ENCODE measurements at places on chromosomes 5 and 9.
A peak's percentile ranks its signal among the peaks of the same experiment; 100 is the strongest.

DNA sequence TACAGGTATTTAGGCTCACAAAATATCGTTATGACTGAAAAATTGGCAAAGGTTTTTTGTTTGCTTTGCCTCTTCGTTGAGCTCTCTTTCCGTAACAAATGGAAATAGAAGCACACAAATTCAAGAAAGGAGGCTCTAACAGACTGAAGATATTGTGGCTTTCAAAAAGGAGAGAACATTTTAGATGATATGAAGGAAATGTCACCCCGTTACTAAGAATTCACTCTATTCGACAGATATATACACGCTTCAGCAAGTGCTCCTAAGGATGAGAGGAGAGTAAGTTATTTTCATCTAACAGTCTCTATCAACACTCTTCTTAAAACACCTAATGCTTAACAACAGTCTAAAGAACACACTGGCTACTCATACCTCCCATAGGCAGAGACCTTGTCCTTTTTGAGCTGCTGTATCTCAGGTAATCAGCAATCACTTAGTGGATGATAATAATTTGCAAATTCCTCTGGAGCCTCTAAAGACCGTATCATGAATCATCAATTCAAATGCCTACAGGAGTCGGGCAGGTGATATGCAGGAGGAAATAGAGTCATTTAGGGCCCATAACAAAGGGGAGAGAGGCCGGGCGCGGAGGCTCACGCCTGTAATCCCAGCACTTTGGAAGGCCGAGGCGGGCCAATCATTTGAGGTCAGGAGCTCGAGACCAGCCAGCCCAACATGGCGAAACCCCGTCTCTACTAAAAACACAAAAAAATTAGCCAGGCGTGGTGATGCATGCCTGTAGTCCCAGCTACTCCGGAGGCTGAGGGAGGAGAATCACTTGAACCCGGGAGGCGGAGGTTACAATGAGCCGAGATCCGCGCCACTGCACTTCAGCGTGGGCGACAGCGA lies 1.4 kb upstream of the HSDL2 start:
- no peak for DNase-seq

GRCh38 chr5:13218518-13218917 lies 726.0 kb downstream of the DNAH5 start:
- DNase-seq: no peak

GRCh38 chr5:176796411-176796810 lies 13.9 kb upstream of the UNC5A start:
- DNase-seq: no peak

GRCh38 chr9:123368023-123368422 lies 12.0 kb downstream of the CRB2 start:
- no peak for DNase-seq

DNA sequence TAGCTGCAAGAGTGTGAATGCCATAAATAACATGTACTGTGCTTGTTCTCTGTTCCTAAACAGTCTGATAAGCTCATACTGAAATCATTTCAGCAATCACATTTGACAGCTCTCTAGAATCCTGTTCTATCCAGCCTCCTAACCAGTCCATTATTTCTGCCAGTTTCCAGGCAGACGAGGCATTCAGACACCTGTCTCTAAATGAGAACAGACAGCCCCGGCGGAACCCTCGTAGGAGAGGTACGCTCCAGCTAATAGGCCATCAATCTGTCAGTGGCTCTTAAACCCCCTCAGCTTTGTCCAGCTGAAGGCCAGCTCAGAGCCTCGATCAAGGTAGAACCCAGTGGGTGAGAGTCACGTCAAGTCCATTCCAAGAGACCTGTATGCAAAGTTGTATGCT lies 272.3 kb downstream of the GLIS3 start:
- DNase-seq: no peak

DNA sequence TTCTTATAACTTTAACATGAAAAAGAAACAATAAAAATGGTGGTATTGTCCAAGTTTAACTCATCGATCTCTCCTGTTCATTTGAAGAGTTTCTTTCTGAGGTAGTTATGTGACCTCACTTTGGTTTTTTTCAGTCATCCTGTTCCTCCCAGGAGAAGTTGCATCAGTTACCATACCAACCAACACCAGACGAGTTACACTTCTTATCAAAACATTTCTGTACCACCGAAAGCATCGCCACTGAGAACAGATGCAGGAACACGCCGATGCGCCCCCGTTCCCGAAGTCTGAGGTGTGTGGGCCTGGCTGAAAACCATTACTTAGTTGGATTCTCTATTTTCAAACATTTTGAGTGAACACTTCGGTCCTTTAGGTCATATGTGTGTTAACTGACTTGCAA lies 96.3 kb downstream of the CD180 start:
- no peak for DNase-seq

DNA sequence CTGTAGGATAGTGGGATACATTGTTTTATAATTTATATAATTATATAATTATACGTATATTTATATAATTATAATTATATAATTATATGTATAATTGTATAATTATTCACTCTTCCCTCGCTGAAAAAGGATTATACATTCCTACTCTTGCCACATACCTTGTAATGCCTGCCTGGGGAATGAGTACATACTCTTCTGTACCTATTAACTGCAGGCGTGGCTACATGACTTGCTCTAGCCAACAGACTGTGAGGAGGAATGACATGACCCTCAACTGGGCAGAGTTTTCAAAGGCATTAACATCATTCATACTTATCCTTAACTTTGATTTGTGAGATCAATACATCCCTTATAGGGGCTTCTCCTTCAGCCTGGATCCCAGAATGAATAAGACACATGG lies 19.1 kb downstream of the ERMP1 start:
- DNase-seq: no peak

DNA sequence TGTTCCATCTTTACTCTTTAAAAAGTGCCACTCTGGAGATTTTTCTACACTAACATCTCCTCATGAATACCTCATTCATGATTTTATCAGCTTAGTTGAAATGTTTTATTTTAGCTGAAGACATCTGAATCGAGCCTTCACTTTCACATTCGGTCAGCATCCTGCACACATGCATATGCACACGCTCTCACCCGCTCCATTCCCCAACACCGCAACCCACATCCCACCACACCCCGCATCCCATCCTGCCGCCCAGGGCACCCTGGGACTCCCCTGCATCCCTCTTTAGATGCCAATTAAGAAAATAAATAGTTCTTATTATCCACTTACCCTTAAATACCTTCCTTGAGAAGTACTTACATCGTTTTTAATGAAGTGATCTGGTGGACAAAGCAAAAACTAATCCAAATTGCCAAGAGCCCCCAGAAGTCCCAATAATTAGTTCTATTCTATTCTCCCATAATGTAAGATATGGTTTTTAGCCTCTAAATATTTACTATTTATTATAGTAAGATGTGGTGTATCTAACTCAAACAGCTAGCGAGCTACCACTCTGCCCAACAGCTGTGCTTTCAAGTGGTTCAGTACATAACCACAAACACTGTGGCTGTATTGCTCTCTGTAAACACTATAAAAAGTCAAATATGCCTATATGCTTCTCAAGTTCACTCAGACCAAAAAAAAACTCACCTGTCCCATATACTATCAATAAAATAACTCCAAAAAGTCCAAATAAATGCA lies 38.2 kb downstream of the GZMK start:
- peak; percentile 9 for DNase-seq

- no peak for DNase-seq
These were observed 160.2 kb downstream of the FAM170A start for GRCh38 chr5:119789406-119790117.

DNA sequence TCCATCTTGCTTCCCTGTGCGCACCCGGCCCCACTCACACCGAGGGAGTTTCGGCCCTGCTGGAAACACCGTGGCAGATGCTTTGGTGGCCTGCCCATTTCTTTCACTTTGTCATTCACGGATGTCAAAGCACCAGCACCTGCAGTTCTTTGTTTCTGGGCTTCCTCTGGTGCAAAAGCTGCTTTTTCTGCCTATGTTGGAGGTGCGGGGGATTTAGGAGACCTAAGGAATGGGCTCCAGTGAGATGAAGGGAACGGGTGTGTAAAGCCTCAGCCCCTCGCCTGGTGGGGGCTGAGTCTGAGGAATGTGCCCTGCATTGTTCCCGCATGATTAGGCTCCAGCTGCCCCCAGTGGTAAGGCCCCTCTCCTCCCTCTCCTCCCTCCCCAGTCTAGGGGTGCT lies 62.3 kb downstream of the THBS4 start:
- DNase-seq: no peak

- no peak for DNase-seq
These were observed 100.3 kb downstream of the MRPS30 start for GRCh38 chr5:44909004-44909403.

DNA sequence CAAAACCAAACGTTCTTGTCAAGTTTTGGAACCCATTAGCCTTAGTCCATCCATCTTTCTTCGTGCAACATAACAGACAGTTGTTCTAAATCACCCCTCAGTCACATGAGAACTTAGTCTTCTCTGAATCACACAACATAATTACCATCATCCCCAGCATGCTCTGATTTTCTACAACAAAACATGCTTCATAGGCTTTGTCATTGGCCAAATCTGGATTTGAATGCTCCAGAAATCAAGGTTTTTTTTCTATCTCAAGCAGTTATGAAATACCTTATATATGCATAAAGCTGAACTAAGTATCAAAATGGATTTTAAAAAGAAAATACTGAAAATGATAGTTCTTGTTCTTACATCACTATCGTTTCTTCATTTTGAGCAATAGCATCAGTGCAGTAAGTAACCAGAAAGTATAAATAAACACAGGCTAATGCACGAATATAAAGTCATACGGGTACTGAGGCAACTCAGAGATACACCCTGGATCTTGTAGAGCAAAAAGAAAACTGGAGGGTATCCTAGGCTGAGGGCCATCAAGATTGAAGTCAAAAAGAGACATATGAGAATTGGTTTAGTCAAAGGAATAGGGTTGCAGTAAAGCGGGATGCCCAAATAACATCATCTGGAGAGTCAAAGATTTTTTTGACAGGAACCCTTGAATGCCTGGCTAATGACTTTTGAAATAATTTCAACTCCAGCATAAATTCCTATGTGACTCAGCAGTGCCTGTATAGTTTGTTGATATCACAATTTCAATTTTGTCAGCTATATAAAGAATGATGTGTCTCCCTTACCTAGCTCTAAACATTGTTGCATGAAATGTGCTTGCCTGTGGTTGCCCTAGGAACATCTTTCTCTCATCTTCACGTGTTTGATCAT lies 164.7 kb downstream of the ADAMTSL1 start:
- no peak for DNase-seq

DNA sequence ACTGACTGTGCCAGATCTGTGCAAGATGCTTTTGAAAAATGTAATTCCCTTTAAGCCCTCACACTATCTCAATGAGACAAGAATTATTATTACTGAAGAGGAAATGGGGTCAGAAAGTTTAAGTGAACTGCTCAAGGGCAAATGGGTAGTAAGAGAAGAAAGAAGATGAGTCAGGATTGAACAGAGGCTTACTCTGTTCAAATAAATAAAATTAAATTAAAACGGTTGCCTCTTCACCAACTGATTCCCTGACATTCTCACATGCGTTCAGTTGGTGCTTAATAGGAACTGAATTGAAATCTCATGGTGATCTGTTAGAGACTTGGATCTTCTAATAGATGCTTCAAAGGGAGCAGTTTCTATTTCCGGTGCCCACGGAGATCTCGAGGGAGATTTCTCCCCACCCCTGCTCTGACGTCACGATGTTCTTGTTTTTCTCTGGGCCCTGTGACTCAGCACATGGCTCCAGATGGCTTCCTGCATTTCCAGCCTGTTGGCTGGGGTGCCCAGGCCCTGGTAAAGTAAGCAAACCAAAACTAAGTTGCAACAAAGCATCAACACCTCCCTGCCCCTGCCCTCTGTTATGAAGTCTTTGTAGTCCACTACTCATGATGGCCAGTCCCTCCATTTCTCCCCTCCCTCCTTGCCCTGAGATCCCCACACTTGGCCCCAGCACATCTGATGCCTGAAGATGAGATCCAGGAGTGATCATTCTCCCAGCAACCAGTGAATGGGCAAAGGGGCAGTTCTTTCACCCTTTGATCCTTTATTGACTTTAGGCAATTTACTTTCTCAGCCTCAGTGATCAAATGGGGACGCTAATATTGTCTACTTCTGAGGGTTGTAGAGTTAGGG lies 106.1 kb upstream of the CPEB4 start:
- peak; percentile 62 for DNase-seq

GRCh38 chr9:136713550-136713949 lies 1.2 kb downstream of the DIPK1B start:
- DNase-seq: no peak

DNA sequence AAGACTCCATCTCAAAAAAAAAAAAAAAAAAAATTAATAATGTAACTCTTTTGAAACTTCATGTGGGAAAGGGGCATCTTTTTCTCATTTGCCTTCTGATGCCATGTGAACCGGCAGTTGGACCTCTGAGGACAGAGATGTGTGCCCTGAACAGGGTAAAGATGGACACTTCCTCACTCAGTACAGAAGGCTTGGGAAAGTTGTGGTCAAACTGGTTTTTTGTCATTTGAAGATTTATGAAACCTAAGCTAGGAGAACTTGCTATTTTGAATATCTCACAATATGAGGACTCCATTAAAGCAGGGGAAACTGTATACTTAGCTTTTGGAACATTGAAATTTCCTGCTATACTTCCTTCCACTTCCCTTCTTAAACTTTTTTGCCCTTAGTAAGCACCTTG lies 147.5 kb upstream of the ALDH1B1 start:
- DNase-seq: no peak

- no peak for DNase-seq
These were observed 556.3 kb upstream of the RGMB start for GRCh38 chr5:98217138-98217537.

GRCh38 chr9:27563738-27564430 lies 9.4 kb downstream of the C9orf72 start:
- DNase-seq: no peak

- DNase-seq: no peak
These were observed 189.8 kb downstream of the ARHGAP26 start for GRCh38 chr5:142959683-142960657.

GRCh38 chr5:94316916-94317838 lies 301.2 kb downstream of the KIAA0825 start:
- DNase-seq: no peak

DNA sequence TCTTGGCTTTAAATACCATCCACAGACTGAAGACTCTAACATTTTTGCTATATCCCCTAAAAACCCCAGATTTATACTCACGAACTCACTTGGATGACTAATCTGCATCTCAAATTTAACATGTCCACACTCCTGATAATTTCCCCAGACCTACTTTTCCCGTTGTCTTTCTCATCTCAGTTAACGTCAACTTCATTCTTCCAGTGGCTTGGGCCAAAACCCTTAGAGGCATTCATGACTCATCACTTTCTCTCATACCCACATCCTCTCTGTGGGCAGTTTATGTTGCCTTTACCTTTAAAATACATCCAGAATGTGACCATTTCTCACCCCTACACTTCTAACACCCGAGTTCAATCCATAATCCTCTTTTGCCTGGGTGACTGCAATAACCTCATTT lies 96.7 kb downstream of the EDIL3 start:
- no peak for DNase-seq

DNA sequence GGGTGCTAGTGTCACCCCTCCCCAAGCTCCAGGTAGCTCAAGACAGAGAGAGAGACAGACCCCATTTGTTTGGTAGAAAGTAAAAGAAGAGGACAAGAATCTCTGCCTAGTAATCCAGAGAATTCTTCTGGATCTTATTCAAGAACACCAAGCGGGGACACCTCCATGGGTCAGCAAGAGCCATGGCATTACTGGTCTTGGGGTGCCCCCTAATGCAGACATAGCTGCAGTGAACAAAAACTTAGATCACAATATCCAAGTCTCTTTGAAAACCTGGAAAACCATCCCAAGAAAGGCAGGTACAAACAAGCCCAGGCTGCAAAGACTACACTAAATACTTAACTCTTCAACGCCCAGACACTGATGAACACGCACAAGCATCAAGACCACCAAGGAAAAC lies 29.9 kb upstream of the PDE4D start:
- no peak for DNase-seq

GRCh38 chr9:20209391-20210340 lies 412.6 kb downstream of the MLLT3 start:
- no peak for DNase-seq
